ENCODE measurements at places on chromosomes 2 and 18. TPM values are rescaled to one million over a fixed set of nuclear protein-coding genes. Genes with fewer than 3 reads are reported as not detected.

The HNMT gene
- 74.0 TPM for total RNA-seq

DNA sequence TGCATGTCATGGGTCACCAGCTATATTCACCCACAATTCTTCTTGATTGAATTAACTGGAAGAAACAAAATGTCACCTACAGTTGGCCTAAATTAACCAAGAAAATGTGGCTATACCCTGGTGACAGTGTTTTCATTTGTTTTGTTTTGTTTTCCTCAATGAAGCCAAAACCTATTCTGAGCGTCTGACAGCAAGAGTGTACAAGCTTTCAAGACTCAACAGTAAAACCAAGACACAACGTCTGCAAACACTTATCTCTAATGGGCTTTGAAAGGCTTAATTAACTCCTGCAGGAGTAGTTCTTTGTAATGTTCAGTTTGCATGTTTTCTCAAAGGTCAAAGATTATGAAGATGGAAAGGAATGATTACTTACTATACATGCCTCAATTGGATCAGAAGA lies 827.6 kb upstream of the KLHL29 start:
- no peak for DNase-seq

The TMEM178A gene
- 1.6 TPM for total RNA-seq

The FOXI3 gene
- not detected for total RNA-seq

The ALK gene
- 0.25 TPM for total RNA-seq

GRCh38 chr18:35590935-35591334 lies 9.4 kb downstream of the GALNT1 start:
- no peak for DNase-seq

GRCh38 chr2:227503433-227504406 lies 31.8 kb downstream of the AGFG1 start:
- DNase-seq, result no peak

- DNase-seq, result no peak
Observed at GRCh38 chr18:79395308-79395640, 456 bp upstream of the NFATC1 start.

DNA sequence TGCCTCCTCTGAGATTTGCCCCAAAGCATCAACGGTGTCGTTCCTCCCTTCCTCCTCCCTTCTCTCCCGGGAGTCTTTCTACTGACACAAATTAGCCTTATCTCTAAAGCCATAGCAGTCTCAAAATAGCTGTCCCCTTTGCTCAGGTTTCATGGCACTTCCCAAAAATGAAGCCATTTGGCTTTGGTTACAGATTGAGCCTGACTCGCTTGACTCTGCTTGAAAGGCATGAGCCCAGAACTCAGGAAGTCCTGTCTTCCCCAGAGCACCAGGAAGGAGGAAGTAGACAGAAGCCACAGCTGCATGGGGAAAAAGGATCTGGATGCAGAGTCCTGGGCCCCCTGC lies 234.4 kb upstream of the RGPD4 start:
- no peak for DNase-seq
